ENCODE measurements at places on chromosomes 1 and 21.

- DNase-seq: no peak
Measured at GRCh38 chr1:226981838-226982237, 41.7 kb downstream of the COQ8A start.

GRCh38 chr1:19860418-19860817, 21.8 kb upstream of the OTUD3 start:
- DNase-seq: no peak

- no peak for DNase-seq
Measured at GRCh38 chr1:233086961-233087881, 136.8 kb downstream of the NTPCR start.

- DNase-seq: no peak
Measured at GRCh38 chr1:65050735-65051134, 84.4 kb upstream of the JAK1 start.

DNA sequence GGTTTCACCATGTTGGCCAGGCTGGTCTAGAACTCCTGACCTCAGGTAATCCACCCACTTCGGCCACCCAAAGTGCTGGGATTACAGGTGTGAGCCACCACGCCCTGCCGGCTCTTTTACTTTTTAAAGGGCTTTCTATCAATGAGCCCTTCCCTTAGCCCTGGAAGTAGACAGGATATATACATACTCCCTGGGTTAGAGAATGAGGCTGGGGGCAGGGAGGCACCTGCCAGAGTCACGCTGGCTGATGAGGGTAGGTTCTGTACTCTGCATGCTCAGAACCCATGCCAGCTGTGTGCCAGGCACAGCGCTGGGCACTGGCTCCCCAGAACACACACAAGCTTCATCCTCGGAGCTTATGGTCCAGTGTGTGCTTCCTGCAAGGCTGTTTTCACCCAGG, 113.6 kb upstream of the IPO9 start:
- no peak for DNase-seq

DNA sequence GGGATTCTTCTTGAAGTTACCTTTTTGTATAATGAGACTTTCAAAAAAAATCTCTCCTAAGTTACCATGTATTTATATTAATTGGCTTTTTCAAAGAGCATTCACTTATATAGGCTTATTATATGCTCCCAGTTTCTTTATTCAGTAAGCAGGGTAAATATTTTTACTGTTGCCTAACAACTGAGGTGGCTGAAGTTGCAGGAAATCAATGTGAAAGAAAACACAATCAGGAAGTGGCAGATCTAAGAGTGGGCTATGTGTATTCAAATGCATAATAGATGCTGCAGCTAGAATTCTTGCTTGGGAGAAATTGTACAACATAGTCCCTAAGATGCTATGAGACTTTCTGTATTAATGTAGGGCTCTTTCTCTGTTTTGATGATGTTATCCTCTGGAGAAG, 606.9 kb downstream of the NUF2 start:
- DNase-seq: no peak

- DNase-seq: no peak
Measured at GRCh38 chr1:156399355-156400125, 30.5 kb downstream of the RHBG start.

GRCh38 chr1:198563583-198563982, 23.1 kb upstream of the ATP6V1G3 start:
- DNase-seq: no peak

DNA sequence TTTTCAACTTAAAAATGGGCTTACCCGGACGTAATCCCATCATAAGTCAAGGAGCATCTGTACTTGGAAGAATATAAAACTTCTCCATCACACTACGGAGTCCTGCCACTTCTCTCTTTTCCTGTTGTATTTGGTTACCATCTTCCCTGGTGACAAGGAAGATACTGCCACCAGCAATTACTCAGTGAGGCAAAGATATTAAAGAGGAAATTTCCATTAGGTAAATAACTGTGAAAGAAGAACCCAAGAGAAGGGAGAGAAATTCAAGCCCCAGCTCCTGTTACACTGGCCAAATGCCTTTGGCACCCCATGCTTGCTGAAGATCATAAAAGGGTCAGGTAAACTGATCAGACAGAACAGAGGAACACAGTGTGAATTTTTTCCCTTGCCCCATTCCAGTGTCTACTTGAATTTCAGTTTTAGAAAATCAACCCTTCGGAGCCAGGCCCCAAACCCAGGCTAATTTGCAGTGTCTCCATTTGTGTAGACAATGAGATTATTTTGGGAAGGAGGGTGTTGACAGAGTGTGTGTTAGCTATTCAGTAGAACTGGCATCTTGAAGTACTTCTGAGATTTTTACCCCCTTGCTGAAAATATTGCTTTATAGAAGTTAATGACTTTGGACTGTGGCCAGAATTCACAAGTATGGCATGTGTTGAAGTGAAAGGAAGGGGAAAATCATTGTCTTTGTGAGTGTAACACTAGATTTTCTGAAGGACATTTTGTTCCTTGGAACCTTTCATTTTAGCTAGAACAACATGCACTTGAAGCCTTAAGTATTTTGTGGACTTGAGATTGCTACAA, 167.1 kb downstream of the DHRS3 start:
- DNase-seq: no peak

- DNase-seq: no peak
Measured at GRCh38 chr21:15826147-15826780, 96.5 kb downstream of the USP25 start.

DNA sequence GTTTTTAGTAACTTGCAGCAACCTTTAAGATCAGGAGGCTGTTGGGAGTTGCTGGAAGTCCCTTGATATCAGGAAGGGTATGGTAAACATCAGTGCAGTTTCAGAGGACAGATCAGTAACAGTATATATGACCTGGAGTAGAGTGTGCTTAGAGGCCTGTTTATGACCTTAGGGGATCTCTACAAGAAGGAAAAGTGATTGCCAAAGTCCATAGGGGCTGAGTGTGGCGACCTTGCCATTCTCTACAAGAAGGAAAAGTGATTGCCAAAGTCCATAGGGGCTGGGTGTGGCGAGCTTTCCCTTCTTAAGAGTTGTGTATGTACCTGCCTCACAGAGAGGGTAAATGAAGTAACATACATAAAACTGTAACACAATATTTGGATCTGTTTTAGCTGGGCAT, 28.5 kb upstream of the AXDND1 start:
- no peak for DNase-seq
